ENCODE measurements at places on chromosomes 2 and 18.

DNA sequence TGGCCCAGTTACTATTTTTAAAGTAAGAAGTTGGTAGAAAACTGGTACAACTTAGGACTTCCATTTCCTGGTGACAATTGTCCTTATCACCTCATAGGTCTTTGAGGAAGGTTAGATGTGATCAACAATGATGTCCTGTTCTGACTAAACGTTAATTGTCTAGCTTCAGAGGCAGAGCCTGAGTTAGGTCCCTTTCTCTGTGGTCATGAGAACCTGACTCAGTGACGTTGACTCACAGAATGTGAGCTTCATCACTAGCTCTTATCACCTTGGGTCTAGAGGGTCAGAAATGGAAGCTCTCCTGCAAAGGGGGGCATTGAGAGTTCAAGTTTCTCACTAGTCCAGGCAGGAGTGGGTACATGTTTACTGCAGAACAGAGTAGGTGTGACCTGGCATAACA is 60.6 kb upstream of the ATP8B1 start:
- no peak for DNase-seq

DNA sequence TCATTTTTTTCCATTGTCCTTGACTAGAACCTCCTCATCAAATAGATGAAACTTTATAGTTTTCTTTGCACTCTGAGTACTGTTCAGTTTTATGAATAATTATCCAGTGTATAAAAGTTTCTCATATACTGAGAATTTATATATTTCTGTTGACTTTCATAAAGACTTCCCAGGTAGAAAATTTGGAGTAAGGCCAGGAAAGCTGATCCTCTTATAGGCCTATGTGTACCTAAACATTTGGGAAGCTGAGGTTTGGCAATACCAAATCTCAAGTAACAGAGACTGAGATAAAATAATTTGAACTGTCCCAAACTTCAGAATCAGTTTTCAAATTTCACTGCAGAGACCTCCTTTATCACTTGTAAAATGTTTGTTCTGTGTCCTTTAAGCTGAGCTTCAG is 43.4 kb downstream of the CCDC102B start:
- no peak for DNase-seq

GRCh38 chr18:63676526-63677323 is 15.0 kb upstream of the SERPINB3 start:
- DNase-seq: peak; percentile 16

DNA sequence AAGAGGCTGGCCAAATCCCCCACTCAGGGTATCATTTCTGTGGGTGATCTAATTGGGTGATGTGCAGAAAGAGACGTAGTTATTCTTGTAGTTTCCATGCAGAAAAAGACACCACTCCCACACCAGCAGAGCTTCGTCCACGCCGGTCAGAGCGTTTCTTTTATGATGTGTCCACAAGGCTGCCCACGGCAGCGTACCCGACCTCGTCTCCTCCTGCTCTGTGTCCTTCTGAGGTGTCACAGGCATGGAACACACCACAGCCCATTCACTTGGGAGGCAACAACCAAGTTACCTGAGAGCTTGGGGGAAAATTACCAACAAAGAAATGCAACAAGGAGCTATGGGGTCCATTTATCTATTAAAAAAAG is 131.3 kb downstream of the PXDN start:
- DNase-seq: no peak

Data from NCI-H1105 treated with DMSO at 0.1 percent for 48 hours (cell line).